Right atrium auricular region (tissue), 2 donors: ENCODE measurements at places on chromosomes 1 and 21. TPM values are rescaled to one million over a fixed set of nuclear protein-coding genes. Genes with fewer than 3 reads are reported as not detected.

The FCRL4 gene
- not detected for total RNA-seq

The CHIA gene
- total RNA-seq, result not detected

- no peak for DNase-seq
- peak overlapping the region; percentile 75 for H3K4me3 ChIP-seq
- H3K27ac ChIP-seq, result peak overlapping the region; percentile 63
- H3K36me3 ChIP-seq, result no peaks in the 10 kb centered on the region
Observed at GRCh38 chr1:10431070-10431730, 967 bp downstream of the CENPS start.

- H3K27ac ChIP-seq, result no peak overlapping the region
- H3K36me3 ChIP-seq, result no peaks in the 10 kb centered on the region
- DNase-seq, result no peak
- H3K4me1 ChIP-seq, result no peaks in the 10 kb centered on the region
Observed at GRCh38 chr1:115694805-115695204, 53.0 kb downstream of the VANGL1 start.

- DNase-seq, result no peak
- no peak overlapping the region for H3K4me3 ChIP-seq
- H3K27me3 ChIP-seq, result no peaks in the 10 kb centered on the region
- no peak overlapping the region for H3K27ac ChIP-seq
- peaks cover 6% of the 10 kb centered on the region for H3K36me3 ChIP-seq
Observed at GRCh38 chr1:88800382-88801051, 90.8 kb downstream of the GTF2B start.
